ENCODE measurements at places on chromosomes 13 and 19.

- DNase-seq = no peak
These were observed 22.1 kb downstream of the RAP2A start for GRCh38 chr13:97456047-97456446.

- DNase-seq = no peak
These were observed 95.7 kb downstream of the SLC10A2 start for GRCh38 chr13:102970542-102970941.

GRCh38 chr19:35767288-35768081 is 7.9 kb upstream of the ARHGAP33 start:
- no peak for DNase-seq

DNA sequence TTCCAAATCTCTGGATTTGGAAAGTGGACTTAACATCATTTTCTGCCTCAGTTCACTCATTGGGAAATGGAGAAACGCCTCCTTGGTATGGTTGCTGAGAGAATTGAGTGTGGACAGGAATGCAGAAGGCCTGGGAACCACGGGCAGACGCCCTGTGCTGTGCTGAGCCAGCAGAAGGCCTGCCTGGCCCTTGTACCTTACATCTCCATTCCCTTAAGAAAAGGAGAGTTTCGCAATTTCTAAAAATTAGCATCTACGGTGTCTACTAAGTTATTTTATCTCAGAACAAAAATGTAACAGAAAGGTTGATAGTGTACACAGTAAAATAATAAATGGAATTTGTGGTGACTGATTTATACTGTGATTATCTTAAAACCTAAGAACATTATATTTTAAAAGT is 78.7 kb downstream of the IPO5 start:
- no peak for DNase-seq

- no peak for DNase-seq
These were observed 19.7 kb downstream of the CEACAM16 start for GRCh38 chr19:44718441-44719261.

DNA sequence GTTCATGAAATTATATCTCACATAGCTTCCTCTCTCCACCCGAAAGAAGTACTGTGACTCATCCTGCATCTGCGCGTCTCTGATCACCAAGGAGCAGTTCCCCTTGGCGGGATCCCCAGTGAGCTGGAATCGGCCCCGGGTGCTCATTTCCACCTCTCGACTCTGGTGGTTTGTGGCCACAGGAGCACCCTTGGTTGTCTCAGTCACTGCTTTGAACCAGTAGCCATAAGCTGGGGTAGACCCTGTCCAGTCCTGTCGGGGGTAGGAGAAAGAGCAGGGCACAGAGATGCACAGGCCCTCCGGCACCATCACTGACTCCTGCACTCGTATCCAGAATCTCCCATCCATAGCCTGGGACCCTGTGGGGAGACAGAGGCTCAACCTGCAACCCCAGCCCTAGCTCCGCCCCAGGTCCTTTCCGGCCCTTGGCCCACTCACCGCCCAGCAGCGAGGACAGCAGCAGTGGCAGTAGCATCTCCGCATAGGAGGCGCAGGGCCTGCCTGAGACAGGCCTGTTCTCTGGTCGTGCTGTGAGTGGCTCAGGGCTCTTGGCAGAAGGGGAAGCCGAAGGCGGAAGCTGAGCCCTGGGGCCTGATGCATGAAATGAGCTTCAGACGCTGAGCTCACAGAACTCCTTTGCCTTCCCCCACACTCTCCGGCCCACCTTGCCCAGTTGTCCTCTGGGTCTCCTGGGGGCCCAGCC is at the start of gene SIGLEC10:
SIGLEC10 (minus strand) TSS at position 536 of the 703 bp plus-strand sequence; CDS start at position 475, 61 bp downstream.
- peak; percentile 8 for DNase-seq

GRCh38 chr19:3456925-3457527 is 23.3 kb downstream of the SMIM24 start:
- no peak for DNase-seq
